ENCODE measurements at places on chromosomes 6 and 20.

- DNase-seq: no peak
These were observed 47.1 kb downstream of the AKIRIN2 start for GRCh38 chr6:87654875-87655454.

GRCh38 chr20:53409447-53409717, 184.3 kb downstream of the ZNF217 start:
- no peak for DNase-seq

DNA sequence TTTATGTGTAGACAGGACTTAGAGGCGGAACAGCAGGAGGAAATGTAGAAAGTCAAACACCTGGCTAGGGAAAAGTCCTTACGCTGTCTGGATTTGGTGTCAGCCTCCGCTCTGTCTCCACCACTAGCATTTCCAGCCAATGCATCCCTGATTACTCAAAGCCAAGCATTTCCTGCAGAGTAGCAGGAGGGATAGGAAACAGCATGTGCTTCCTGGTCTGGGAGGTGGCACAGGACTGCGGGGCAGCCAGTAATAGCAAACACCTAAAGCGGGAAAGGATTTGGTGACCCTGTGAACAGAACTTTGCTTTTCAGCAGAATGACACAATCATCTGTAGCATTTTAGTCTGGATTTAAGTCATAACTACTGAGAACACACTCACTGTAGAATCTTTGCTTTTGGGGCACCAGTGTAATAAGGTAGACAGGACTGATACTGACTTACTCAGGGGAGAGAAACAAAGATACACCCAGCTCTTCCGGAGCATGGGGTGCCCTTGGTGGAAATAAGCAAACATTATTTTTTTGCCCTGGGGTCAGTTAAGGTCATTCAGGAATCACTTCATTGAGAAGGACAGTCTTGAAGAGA, 133.3 kb upstream of the AHI1 start:
- no peak for DNase-seq

DNA sequence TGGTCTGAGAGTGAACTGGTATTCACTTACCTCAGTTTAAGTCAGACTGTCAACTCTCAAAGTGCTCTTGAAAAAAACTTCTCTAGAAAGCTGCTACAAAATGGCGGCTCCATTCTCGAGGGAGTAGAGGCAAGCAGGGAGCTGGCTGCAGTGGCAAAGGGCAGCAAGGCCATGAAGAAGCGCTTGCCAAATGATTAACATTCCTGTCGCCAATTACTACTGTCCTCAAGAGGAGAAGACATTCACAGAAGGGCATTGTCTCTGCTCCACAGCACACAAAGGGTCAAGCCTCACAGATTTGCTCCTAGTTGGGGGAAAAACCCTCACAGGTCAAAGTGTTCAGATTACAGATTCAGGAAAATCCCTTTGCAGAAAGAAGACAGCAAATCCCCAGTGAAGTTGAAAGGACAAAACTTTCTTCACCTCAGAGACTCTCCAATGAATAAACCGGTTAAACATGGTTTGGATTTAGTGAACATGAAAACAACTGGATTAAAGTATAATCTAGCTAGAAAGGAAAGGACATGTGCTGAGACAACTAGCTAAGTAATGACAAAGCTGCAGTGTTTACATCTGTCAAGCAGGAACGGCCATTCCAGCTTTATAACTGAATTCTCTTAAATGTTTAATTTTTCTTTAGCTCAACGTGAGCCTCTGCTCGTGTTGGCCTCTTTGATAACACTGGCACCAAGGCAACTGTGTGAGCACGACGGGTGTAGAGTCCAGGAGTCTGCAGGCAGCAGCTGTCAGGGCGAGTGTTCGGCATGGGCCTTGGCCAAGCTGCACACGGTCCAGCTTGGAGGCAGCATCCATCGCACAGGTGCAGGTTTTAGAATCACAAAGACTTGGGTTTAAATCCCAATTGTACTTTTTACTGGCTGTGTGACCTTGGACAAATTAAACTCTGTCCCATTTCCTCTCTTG, 37.6 kb downstream of the NR2E1 start:
- DNase-seq: no peak

GRCh38 chr20:9035126-9035525, 33.8 kb upstream of the PLCB4 start:
- no peak for DNase-seq

DNA sequence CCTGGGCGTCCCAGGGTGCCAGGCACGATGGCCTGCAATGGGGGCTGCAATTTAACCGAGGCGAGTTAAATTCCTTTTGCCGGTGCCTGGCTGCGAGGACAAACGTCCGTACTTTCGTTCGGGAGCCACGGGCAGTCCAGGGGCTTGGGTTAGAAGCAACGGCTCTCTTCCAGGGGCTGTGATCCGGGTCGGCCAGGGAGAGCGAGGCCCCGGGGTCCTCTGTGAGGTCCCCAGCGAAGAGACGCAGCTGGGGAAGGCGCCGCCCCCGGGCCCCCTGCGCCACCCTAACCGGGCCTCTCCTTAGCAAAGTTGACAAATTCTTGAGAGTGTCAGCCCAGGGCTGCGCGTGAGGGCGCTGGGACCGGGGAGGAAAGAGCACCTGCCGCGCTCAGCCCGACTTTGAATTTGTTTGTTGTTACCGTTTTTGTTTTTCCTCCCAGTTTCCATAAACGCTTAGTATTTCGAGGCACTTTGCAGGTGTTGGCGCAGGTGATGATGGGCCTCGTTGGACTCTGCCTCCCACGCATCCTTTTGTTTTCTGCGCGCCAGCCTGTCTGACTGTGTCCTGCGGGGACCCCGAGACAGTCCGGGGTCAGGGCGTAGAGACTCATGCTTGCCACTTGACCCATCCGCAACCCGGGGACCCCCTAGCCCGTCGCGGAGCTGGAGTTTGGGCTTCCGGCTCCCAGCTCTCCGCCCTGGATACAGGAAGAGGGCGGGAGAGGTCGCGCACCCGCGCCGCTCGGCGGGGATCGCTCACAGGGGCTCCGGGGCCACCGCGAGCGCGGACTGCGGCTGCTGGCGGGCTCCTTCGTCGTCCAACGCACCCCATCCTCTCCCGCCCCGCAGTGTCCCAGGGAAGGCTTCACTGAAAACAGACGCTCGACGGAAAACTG, 5.8 kb downstream of the OLIG3 start:
- DNase-seq: no peak

Measured in lower lobe of right lung (tissue), 2 donors.